Choroid plexus epithelial cell (primary cell): ENCODE measurements at places on chromosomes 7 and 10.
A peak's percentile ranks its signal among the peaks of the same experiment; 100 is the strongest.

GRCh38 chr7:75687246-75688088, 51.3 kb downstream of the HIP1 start:
- no peak for DNase-seq

- DNase-seq = peak; percentile 81
These were observed 47.9 kb downstream of the PIP4K2A start for GRCh38 chr10:22666287-22667092.

DNA sequence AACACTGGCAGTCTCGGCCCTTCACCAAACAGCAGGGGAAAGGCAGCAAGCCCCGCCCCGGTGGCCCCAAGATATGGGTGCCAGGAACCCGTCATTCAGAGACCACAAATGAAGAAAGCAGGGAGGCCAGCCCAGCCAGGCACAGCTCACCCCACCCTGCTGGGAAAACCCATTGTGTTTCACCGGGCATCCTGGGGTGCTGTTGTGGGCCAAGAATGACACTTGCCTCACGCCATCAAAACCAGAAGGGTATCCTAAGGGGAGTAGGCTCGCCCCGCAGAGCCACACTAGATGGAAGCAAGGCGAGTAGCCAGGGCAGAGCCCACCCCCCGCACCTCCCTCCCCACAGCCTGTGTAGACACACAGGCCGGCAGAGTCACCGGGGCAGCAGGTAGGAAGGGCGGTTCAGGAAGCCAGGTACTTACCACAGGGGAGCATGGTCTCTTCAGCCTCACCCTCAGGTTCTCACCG, 72.5 kb upstream of the KCNMA1 start:
- DNase-seq = no peak

GRCh38 chr10:32166365-32166764, 110.1 kb upstream of the KIF5B start:
- DNase-seq = no peak

DNA sequence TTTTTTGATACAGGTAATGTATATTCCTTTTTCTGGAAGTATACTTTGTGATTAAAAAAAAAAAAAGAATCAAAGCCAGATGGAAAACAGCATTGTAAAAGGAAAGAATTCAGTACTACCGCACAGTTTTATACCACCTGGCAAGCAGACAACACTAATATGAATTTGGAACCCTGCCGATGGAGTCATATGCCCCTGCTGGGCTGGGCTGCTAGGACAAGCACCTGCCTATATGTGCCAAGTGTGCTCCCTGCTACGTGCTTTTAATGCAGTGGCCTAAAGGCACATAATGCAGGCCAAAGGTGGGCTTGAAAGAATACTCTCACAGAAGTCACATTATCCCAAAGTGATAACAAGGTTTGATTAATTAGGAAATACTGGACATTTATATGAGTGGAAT, 29.8 kb upstream of the WAC start:
- peak; percentile 46 for DNase-seq

GRCh38 chr10:26269754-26270153, 53.2 kb downstream of the GAD2 start:
- peak; percentile 8 for DNase-seq

DNA sequence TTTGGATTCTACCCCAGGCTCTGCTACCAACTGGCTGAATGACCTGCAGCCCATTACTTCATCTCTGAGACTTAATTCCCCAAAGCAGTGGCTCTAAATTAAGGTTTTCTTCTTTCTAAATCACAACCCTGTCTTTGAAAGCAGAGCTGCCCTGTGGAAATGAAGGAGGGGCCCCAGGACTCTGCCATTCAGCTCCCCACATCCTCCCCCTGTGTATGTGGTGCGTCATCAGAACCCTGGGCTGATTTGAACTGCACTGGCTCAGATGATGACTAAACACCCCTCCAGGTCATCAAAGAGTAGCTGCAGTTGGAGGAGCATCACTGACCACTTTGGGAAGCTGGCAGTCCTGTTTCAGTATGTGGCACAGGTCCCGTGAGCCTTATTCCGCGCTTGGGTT, 46.6 kb downstream of the BPGM start:
- DNase-seq = peak; percentile 88

- no peak for DNase-seq
These were observed 295.2 kb downstream of the CXCL12 start for GRCh38 chr10:44089671-44090070.

DNA sequence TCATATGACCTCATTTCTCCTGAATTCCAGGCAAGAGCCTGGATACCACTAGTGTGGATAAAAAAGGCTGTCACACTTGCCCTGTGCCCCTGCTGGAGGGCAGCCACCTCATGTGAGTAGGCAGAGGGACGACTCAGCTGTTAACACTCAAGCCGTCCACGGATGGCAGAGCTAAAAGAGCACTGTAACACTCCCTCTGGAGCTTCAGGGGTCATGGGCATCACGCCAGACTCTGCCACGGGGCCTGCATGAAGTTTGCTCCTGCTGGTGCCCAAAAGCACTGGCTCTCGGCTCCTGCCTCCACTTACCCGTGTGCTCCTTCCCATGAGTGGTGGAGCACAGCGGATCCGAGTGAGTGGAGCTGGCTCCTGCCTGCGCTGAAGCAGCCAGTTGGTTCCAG, 919.8 kb upstream of the C7orf33 start:
- no peak for DNase-seq

GRCh38 chr7:158746957-158747356, 42.4 kb upstream of the NCAPG2 start:
- DNase-seq = no peak

- peak; percentile 36 for DNase-seq
These were observed 43.6 kb upstream of the ZNF32 start for GRCh38 chr10:43692051-43692825.

DNA sequence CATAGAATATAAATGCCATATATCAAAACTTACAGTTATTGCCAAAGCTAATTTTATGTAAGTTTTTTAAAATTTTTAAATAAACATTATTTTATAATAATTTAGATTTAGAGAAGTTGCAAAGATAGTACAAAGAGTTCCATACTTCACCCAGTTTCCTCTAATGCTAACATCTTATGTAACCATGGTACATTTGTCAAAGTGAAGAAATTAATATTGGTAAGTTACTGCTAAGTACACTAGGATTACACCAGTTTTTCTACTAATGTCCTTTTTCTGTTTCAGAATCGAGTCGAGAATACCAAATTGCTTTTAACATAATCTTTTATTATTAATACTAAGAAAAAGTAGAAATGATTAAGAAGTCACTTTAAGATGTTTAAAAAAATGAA, 29.2 kb downstream of the CSGALNACT2 start:
- DNase-seq = no peak

GRCh38 chr7:20541608-20542349, 73.7 kb upstream of the ABCB5 start:
- DNase-seq = no peak

- no peak for DNase-seq
These were observed 334.1 kb upstream of the KLF6 start for GRCh38 chr10:4119107-4119506.

- no peak for DNase-seq
These were observed 12.5 kb upstream of the SLC18A3 start for GRCh38 chr10:49597426-49598163.

DNA sequence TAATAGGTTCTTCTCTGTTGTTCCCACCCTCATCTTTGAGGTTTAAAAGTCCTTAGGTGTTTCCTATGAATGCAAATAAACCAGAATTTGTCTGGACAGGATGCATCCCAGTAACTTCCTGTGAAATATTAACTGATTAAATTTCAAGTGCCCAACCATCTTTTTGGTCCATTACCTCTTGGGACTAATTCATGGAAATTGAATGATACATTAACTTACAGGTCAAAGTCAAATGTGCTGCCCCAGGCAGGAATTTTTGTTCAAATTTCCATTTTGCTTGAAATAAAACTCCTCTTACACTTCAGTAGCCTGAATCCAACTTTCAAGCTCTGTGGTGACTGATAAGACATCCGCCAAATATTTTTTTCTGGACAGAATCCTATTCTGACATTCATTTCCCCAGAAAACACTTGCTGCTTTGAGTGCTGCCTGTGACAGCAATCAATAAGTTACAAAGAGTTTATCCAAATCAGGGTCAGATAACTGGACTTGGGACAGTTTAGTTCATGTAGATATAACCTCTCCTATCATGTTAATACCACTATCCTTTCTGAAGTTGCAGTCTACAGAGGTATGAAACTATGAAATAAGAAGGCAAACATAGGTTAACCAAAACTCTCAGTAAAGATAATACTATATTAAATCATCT, 383.5 kb downstream of the POM121L12 start:
- DNase-seq = no peak

- DNase-seq = no peak
These were observed 103.0 kb downstream of the RBM20 start for GRCh38 chr10:110746969-110747608.

DNA sequence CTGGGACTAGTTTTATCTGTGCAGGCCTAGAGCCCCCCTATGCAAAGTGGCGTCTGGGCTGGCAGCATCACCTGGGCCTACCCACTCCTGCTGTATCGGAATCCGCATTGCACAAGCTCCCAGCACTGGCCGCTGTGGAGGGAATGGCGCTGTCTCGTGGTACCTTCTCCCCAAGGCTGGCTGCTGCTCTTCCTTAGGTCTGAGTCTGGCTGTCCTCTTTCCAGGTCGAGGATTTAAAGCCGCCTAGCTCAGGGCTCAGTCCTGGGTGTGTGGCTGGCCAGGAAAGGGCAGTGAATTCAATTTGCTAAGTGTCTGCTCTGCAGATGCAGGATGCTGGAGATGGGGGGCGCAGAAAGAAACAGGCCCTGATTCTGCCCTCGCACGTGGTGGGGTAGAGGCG, 44.7 kb downstream of the MGMT start:
- DNase-seq = no peak

- no peak for DNase-seq
These were observed 48.2 kb upstream of the LAMB4 start for GRCh38 chr7:108178398-108178797.

DNA sequence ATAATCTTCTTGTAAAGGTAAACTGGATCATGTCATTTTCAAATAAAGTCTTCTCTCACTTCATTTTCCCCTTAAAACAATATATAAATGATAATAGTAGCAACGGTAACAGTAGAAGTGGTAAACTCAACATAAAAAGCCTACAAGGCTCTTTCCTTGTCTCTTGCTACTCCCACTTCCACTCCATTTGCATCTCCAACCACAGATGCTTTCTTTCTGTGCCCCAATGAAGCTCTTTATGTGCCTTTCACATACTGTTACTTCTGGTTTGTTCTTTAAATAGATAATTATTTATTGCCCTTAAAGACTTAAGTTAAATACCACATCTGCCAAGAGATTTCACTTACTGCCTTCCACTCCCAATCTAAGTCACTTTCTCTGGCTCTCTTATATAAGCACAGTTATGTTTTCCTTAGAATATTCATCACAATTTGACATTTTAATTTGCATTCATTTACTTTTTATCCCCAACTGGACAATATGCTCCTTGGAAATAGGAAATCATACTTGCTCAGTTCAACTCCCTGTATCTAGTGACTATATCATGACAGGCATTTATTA, 149.9 kb downstream of the CRPPA start:
- no peak for DNase-seq

DNA sequence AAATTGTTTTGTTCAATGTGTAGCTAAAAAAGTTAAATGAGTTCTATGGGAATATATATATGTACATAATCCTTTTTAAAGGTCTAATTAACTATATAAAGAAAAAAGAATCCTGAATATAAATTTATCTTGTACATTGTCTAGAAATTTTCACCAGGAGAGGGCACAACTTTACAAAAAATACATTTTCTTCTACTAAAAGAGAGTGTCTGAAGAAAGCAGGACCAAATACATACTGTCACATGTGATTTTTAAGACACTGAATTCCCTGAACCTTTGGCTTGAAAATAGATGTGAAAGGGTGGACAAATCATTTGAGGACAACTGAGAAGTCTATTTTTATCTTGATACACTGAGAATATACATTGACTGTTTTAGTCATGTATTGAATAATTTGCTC, 204.3 kb downstream of the DGKB start:
- DNase-seq = peak; percentile 31

- no peak for DNase-seq
These were observed 159.1 kb downstream of the GFRA1 start for GRCh38 chr10:116113721-116114501.

GRCh38 chr7:128915841-128916642, 5.5 kb upstream of the KCP start:
- no peak for DNase-seq

DNA sequence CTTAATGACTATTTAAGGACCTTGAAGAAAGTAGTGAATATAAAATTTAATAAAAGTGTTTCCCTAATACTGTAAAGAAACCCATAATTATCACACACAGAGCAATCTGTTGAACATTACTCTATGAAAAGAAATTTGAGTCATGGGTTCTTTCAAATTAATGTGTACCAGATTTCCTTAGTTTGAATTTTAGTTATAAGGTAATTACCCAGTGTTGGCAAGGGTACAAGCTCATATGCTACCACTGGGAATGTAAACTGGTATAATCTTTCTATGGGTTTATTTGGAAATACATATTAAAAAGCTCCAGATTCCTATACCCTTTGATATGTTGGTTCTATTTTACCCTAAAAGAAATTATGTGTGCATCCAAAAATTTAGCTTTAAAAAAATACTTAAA, 22.9 kb downstream of the PANK1 start:
- DNase-seq = no peak

- DNase-seq = no peak
These were observed 19.1 kb downstream of the DPYSL4 start for GRCh38 chr10:132205650-132206376.

DNA sequence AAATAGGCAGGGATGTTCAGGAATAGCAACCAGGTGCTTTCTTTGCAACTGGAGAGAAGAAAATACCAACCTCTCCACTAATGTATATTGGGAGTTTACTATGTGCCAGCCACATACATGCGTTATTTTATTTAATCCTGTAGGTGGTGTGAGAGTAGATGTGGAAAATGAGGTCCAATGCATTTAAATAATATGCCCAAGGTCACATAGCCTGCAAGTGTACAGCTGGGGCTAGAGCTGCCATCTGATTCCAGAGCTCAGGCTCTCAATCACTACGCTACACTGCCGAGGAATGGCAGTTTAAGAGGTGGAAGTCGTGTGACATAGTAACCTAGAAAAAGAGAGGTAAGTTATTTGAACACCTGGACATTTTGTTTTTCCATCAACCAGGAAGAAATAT, 277.0 kb downstream of the EXOC4 start:
- no peak for DNase-seq

DNA sequence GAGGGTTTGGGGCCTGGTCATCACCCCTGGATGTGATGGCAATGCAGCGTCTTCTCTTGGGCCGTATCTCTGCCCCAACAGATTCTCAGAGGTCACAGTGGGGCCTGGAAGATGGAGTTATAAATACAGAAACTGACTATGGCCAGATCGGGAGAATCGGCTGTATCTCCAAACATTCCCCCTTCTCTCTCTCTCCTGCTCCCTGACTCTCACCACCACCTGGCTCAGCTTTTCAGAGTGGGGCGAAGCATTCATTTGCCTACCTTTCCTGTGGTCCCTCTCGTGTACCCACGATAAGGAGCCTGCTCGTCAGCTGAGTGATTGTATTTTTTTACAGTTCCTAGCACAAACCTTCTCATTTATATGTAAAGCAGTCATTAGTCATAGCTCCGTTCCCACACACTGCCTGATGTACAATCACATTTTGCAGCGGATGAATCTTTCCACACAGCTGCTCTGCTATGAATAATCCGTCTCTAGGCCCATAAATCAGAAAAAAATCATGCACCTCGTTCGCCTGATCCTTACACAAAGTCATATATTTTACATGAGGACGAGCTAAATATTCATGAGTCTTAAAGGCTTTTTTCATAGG, 23.2 kb upstream of the BTRC start:
- DNase-seq = peak; percentile 17
